OCI-LY7 (cell line): ENCODE measurements at places on chromosomes 7 and 10.

DNA sequence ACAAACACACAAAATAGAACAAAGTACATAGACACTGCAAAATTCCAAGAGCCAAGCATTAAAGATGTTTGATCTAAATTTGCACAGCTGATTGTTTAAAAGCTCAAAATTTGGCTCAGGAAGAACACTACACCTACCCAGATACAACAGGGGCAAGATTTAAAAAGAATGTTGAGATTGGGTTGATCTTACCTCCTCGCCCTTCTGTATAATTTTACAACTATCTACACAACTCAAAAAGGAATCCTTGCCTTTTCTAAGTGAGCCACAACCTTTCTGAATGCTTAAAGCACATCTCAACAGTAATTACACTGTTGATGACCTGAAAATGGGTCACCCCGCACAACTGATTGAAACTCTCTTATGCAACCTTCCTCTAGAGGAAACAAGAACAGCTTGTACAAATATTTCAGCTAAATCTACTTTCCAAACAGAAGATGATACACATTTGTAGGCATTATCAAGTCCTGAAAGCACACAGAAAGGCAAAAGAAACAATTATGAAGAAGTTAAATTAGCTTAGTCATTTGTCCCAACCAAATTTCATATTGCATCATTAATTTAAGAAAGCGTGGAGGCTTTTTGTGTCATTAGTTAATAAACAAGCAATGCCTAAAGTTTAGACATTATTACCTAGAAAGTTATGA lies 75.5 kb downstream of the UBE2H start:
- no peak for DNase-seq

GRCh38 chr7:16743236-16743635 lies 10.3 kb upstream of the TSPAN13 start:
- DNase-seq: no peak

- DNase-seq: no peak
Observed at GRCh38 chr7:93563584-93563983, 10.9 kb downstream of the CALCR start.

GRCh38 chr7:139557857-139558581 lies 34.5 kb downstream of the CLEC2L start:
- DNase-seq: no peak

- DNase-seq: no peak
Observed at GRCh38 chr10:116198676-116199035, 74.3 kb downstream of the GFRA1 start.

- no peak for DNase-seq
Observed at GRCh38 chr10:42850931-42851330, 68.3 kb downstream of the BMS1 start.

GRCh38 chr7:51666751-51667150 lies 350.1 kb upstream of the COBL start:
- DNase-seq: no peak

DNA sequence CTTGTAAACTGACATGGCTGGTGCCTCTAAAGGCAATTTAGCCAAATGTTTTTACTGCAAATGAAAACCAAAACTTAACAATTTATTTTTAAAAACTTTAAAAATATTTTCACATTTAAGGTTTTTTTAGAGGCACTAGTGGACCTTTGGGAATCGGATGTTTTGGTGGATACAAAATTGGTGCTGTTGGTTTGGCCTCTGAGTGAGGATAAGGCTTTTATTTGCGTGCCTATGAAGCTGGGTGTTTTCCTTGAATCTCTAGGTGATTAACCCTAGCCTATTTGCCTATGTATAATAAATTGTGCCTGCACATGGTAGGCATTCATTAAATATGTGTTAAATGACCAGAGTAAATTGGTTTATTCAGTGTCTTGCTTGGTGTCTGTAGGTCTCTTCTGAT lies 2.9 kb upstream of the SGCE start:
- no peak for DNase-seq

DNA sequence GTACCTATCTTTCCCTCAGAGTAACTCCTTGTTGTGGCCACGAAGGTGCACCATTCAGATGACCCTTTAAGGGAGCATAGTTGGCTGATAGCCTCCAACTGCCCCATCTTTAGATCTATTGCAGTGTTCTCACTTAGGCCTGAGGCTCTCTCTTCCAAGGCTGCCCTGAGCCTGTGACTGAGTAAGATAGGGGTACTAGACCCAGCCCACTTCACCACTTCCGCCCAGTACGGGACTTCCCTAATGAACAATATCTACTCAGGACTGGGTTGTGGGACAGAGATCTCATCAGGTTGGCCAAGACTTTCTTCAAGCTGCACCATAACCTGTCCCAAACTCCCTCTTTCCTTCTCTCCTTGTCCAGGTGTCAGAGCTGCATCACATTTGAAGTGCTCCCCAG lies 5.7 kb upstream of the GNAI1 start:
- no peak for DNase-seq

GRCh38 chr7:70165477-70166170 lies 567.3 kb downstream of the AUTS2 start:
- no peak for DNase-seq

DNA sequence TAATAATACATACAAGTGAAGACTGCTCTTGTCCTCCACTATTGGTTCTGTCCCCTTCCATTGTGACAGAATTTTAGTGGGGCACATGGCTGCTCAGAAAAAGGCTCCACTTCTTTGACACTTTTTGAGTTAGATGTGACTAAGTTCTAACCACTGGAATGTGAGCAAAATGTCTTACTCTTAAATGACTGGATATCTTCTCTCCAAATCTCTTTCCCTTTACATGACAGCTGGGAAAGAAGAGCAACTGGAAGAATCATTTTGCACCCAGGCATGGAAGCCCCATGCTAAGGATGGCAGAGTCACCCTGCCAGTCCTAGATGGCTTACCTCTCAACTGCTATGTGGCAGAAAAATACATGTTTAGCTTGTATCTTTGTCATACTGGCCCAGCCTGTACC lies 97.7 kb downstream of the CACNA2D1 start:
- no peak for DNase-seq
